ENCODE measurements at places on chromosomes 7 and 10.

GRCh38 chr10:69004821-69005220 lies 16.2 kb downstream of the KIFBP start:
- no peak for DNase-seq

- DNase-seq: no peak
Measured at GRCh38 chr10:67784474-67784873, 53.5 kb downstream of the DNAJC12 start.

GRCh38 chr10:24899571-24899970 lies 52.8 kb downstream of the PRTFDC1 start:
- DNase-seq: no peak

- no peak for DNase-seq
Measured at GRCh38 chr10:129972145-129972965, 8.3 kb upstream of the EBF3 start.

GRCh38 chr10:16674147-16674703 lies 143.0 kb downstream of the RSU1 start:
- DNase-seq: no peak

DNA sequence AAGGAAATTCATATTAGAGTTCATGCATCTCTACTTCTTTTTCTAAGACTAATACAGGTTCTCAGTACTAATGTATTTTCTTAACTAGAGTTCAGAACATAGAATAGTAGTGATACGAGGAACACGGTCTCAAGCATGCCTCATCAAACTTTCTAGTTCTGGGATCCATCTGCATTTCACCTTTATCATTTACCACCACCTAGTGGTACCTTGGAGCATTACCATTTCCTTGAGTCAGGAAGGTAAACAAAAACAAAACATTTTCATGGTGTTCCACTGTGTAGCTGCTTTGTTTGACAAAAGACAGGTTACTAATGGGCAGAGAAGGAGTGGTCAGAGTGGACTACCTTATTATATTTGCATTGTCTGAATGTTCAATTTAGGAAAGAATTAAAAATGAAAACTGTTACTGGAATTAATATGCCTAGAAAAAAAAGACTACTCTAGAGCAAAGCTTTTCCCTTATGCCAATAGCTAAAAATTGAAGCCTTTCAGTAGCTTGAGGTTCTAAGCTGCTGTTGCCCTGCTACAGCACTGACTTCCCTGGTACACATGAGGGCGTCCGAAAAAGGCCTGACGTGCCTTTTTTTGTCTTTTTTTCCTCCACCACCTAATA lies 44.5 kb downstream of the STARD3NL start:
- DNase-seq: no peak
